ENCODE measurements at places on chromosomes 4 and X. TPM values are rescaled to one million over a fixed set of nuclear protein-coding genes. Genes with fewer than 3 reads are reported as not detected.

GRCh38 chr4:119604266-119604665 lies 24.3 kb downstream of the PDE5A start:
- no peak for DNase-seq

DNA sequence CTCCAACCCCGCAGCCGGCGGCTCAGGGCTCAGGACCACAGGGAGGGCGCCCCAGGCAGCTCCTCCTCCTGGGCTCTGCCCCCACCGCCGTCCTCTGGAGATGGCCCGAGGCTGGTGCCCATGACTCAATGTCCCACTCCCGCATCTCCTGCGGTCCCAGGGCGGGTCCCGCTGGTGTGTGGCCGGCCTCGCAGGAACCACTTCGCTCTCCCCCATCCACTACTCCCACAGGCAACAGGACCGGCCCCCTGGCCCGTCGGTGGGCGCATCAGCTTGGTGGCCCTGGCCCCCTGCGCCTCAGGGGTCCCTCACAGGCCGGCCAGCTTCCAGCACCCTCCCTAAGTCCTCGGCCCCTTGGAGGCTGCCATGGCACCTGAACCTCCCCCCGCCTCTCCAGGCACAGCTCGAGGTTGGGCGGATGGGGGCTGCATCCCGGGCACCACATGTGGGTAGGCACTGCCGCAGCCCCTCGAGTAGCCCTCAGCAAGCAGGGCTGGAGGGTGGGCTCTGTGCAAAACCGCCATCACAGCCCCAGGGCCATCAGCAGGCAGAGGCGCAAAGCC lies 22.8 kb upstream of the SPON2 start:
- DNase-seq: no peak

- DNase-seq: peak; percentile 54
Measured at GRCh38 chrX:13432414-13433297, 112.8 kb upstream of the ATXN3L start.

DNA sequence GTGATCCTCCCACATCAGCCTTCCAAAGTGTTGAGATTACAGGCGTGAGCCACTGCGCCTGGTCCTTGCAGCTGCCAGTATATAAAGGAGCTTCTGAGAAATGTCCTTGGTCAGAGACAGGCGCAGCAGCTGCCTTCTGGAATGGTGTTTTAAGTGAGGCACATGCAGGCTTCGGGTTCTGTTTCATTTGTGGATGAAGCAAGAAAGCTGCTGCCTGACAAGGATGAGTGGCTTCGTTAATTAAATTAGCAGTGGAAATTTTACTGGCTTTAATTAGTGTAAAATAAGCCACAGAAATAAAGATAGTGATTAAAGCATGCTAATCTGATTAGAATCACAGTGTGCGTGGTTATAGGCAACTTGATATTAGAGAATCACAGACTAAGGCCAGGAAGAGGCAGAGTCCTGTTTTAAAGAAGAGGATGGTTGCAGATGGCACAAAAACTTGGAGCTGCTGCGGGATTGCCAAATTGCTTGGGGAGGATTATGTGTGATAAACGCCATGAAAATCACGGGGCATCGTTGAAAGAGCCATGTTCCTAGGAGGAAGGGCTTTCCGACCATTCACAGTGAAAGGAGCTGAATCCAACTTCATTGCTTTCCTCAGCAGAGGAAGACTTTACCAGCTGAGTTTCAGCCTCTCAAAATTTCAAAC lies 348.4 kb upstream of the FAT1 start:
- no peak for DNase-seq

Gene SLAIN2
- polyA plus RNA-seq: 7.5 TPM

Gene PCDH7
- 1.2 TPM for polyA plus RNA-seq

Gene UCP1
- polyA plus RNA-seq: 0.16 TPM
